Cerebellar nuclear complex (tissue), 1 donor: ENCODE measurements at places on chromosomes 3 and 15.

GRCh38 chr15:40301467-40302179, 6.1 kb downstream of the PLCB2 start:
- DNase-seq = no peak

DNA sequence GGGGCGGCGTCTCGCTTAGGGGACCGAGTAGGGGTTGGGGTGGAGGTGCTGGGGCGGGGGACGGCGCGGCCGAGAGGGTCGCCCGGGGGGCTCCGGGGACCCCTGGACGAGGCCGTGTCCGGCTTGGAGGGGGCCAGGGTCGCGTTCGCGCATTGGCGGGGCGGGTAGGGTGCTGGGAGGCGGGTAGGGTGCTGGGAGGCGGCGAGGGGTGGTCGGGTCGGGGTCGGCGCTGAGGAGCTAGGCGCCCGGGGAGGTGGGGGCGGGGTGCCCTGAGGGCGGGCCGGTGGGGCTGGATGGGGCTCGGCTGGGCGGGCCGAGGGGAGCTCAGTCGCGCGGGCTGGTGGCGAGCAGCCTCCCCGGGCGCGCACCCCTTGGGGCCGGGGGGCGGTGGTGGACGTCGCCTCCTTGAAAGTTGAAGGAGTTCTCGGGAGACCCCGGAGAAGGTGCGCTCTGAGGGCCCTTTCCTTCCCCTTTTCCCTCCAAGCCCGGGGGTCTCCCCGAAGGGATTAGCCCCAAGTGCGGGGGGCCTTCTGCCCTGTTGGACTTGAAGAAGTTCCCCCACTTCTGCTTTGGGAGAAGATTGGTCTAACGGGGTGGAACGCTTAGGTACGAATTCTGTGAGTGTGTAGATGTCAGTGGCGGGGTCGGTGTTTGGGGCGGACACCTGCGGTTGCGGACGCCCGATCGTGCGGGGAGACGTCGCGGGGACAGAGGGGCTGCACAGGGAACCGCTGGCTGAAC, 543 bp downstream of the MEF2A start:
- no peak for DNase-seq

- DNase-seq = no peak
Measured at GRCh38 chr3:116050311-116050915, 394.9 kb downstream of the LSAMP start.

DNA sequence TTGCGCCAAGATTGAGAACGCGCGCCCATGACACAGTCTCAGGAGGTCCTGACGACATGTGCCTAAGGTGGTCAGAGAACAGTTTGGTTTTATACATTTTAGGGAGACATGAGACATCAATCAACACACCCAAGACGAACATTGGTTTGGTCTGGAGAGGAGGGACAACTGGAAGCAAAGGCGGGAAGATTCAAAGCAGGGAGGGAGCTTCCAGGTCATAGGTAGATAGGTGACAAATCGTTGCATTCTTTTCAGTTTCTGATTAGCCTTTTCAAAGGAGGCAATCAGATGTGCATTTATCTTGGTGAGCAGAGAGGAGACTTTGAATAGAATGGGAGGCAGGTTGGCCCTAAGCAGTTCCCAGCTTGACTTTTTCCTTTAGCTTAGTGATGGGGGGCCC, 828.4 kb upstream of the DPPA4 start:
- no peak for DNase-seq
